Muscle of back (tissue), 13 donors: ENCODE measurements at places on chromosomes 1 and 21.

GRCh38 chr1:15176120-15176519, 22.6 kb downstream of the TMEM51 start:
- DNase-seq = no peak

- no peak for DNase-seq
Measured at GRCh38 chr21:15679630-15680029, 50.2 kb upstream of the USP25 start.

GRCh38 chr1:177011508-177011907, 153.0 kb downstream of the ASTN1 start:
- no peak for DNase-seq

DNA sequence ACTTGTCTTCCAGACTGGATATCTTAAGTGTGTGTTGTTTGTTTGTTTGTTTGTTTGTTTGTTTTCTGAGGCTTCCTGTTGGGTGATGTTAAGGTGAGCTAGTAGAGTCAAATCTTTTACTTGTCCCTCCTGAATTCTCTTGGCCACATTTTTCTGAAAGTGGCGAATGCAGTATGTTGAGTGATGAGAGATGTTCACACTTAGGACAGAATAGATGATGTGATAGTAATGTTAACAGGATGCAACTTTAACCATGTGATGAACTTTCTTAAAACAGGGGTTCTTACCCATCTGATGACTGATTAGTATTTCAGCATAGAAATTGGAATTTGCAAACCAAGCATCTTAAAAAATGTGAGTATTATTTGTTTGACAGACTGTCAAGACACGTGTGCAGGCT, 40.2 kb downstream of the LMO4 start:
- no peak for DNase-seq

GRCh38 chr1:99820546-99820945, 29.6 kb upstream of the AGL start:
- DNase-seq = no peak

GRCh38 chr1:223175633-223176032, 32.6 kb upstream of the TLR5 start:
- DNase-seq = peak; percentile 48

- DNase-seq = no peak
Measured at GRCh38 chr1:180542113-180542837, 16.5 kb upstream of the OVAAL start.

- peak; percentile 15 for DNase-seq
Measured at GRCh38 chr1:66704177-66704875, 47.9 kb upstream of the DYNLT5 start.

- no peak for DNase-seq
Measured at GRCh38 chr21:37231249-37231645, 35.9 kb downstream of the VPS26C start.

DNA sequence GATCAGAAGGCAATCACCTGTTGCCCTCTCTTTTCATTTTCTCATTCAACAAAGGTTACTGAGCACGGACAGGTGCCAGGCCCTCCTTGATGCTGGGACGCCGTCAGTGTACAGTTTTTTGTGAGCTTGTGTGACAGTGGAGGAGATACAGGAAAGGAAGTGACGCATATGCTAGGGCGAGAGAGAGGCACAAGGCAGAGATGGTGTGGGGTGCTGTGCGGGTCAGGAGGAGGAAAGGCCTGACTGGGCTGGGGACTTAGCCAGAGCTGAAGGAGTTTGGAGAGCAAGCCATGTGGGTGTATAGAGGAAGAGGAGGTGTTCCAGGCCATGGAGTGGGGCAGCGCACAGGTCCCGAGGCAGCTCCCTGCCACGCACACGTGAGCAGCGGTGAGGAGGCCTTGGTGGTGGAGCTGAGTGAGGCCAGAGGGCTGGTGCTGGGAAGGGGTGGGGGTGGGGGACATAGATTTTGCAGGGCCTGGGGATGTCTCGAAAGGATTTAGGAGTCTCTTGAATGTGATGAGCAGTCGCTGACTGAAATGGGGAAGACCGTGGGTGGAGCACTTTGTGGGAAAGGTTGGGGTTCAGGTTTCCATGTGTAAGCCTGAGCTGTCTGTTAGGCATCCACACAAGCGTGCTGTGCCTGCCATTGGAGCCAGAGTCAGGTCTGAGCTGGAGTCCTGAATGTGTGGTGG, 46.0 kb downstream of the TRAPPC10 start:
- no peak for DNase-seq

DNA sequence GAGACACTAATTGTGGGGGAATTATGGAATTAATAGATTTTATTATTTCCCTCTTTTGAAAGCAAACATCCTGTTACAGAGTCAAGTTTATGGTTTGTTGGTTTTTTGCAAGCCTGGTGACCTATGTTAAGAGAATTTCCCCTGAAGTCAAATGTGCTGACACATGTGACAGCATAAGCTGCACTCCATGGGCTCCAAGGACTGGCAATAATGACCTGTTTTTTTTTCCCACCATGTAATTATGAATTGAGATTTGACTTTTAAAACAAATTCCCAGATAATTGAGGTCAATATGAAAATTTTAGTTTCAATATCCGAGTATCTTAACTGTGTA, 242.5 kb upstream of the SGIP1 start:
- DNase-seq = no peak

- DNase-seq = no peak
Measured at GRCh38 chr1:153957744-153958110, 685 bp downstream of the CRTC2 start.

GRCh38 chr1:53567851-53568250, 108.7 kb downstream of the DMRTB1 start:
- no peak for DNase-seq

DNA sequence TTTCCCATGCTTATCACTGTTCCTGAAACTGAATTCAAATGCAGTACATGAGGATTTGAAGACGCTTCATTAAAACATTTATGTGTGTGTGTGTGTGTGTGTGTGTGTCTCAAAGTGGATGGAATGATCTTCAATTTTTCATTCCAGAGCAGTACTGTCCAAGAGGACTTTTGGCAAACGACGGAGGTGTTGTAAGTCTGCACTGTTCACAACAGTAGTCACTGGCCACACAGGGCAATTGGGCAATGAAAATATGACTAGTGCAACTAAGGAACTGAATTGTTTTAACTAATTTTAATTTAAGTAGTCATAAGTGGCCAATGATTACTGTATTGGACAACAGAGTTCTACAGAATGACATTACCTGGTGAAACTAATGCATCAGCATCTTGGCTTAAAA, 5.0 kb downstream of the TAF5L start:
- DNase-seq = no peak

DNA sequence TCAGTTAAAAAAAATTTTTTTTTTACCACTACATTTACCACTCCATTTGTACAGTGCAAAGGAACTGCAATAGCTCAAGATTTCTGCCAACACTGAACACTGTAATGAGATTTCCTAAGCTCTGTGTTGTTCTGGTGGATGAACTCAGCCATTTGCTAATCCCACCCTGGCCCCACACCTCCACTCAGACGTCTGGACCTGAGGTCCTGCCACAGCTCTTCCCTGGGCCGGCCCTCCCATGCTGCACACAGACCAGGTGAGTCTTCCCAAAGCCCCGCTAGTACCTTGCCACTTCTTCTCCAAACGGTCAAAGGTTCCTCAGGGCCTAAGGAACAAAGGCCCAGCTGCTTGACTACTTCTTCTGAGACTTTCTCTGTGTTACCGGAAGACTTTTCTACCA, 56.4 kb downstream of the SLC45A1 start:
- no peak for DNase-seq

GRCh38 chr21:44421901-44422840, 33.1 kb upstream of the LRRC3 start:
- no peak for DNase-seq

- no peak for DNase-seq
Measured at GRCh38 chr1:226624526-226624925, 76.0 kb downstream of the STUM start.

DNA sequence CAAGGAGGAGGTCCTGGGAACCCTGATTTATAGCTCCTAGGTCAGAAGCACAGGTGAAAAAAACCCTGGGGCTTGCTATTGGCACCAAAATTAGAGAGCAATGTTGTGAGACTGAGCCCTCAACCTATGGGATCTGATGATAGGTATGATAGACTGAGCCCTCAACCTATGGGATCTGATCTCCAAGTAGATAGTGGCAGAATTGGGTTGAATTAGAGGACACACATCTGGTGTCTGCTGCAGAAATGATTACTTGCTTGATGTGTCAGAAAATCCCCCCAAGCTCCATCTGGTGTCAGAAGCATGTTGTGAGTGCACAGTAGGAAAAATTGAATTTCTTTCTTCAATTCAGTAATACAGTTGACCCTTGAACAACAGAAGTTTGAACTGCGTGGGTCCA, 62.4 kb downstream of the MAP3K21 start:
- DNase-seq = no peak

- DNase-seq = peak; percentile 23
Measured at GRCh38 chr1:161258439-161259344, at the start of gene PCP4L1. TSS of gene PCP4L1 (plus strand) at chr1:161258745. CDS start at chr1:161258975, 230 bp downstream.

DNA sequence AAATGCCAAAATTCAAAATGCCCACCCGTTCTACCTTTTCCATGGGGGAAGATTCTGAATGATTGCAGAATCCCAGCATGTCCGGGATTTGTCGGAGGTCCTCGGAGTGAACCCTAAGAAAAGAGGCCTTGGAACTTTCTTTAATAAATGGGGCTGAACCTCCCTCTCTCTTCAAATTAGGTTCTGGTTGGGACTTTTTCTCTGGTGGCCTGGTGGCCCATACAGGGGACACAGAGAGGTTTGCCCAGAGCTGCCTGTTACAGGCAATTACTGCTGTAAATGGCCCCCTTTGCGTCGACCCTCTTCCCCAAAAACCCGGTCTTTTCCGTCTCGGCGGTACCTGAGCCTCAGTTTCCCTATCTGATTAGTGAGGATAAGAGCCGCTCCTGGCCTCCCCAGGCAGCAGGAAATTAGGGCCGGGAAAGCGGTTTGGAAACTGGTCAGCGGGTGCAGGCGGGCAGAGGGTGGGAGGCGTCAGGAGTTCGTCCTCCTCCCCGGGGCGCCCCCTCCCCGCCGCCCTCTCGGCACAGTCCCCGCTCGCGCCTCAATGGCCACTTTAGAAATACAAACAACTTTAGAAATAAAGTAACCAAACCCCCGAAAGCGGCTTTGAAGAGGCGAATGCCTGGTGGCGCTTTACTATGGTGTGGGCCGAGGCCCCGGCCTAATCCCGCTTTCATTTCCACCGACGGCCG, 15.6 kb downstream of the PAX7 start:
- DNase-seq = no peak

DNA sequence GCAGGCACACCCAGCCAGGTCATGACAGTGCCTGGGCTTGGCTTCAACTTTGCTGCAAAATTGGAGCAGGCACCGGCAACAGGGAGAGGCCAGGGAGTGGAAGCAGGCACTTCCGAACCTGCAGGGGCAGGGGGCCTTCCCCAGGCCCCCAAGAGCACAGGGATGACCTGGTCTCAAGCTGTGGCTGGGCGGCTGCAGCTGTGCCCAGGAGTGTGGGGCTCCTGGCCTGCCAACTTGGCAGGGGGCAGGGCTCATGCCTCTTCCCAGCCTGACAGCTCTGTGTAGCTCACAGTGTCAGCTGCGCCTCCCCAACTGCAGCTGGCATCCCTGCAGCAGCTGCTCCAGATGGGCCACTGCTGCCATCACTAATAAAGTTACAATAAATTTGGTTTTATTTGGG, 51.5 kb upstream of the SCYL3 start:
- no peak for DNase-seq

- peak; percentile 100 for DNase-seq
Measured at GRCh38 chr1:36385410-36386264, at the start of gene STK40. TSS of gene STK40 (minus strand) at chr1:36385924. CDS start at chr1:36361332, 24,592 bp downstream.

DNA sequence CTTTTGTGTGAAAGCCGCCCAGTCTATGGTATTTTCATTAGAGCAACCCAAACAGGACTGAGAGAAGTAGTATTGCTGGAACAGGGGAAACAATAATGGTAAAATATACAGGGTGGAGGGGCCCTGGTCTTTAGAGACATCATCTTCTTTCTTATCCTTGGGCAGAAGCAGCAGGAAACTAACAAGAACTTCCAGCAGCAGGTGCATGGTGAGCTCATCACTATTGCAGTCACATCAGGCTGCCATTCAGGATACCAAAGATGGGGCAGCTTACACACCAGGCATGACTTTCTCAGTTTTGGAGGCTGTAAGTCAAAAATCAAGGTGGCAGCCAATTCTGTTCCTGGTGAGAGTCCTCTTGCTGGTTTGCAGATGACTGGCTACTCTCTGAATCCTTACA, 478.3 kb upstream of the RUNX1 start:
- DNase-seq = no peak

GRCh38 chr1:176858433-176858916, 306.0 kb downstream of the ASTN1 start:
- DNase-seq = no peak

DNA sequence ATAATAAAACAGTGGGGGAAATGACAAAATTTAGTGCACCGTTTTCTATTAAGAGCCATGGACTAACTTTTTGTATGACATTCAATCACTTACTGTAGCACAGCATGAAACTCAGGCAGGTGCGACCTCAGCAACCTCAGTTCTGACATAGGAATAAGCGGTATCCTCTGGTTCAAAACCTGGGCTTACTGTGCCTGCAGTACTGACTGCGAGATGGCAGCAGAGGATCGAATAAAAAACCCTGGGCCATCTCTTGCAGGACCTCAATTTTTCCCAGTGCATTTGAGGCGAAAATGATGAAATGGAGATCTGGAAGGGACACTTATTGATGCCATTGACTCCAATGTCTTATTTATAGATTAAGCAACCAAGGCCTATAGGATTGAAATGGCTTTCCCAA, 214.7 kb downstream of the ADGRL2 start:
- no peak for DNase-seq

- DNase-seq = no peak
Measured at GRCh38 chr21:22609802-22610201, 1611.6 kb downstream of the NCAM2 start.

DNA sequence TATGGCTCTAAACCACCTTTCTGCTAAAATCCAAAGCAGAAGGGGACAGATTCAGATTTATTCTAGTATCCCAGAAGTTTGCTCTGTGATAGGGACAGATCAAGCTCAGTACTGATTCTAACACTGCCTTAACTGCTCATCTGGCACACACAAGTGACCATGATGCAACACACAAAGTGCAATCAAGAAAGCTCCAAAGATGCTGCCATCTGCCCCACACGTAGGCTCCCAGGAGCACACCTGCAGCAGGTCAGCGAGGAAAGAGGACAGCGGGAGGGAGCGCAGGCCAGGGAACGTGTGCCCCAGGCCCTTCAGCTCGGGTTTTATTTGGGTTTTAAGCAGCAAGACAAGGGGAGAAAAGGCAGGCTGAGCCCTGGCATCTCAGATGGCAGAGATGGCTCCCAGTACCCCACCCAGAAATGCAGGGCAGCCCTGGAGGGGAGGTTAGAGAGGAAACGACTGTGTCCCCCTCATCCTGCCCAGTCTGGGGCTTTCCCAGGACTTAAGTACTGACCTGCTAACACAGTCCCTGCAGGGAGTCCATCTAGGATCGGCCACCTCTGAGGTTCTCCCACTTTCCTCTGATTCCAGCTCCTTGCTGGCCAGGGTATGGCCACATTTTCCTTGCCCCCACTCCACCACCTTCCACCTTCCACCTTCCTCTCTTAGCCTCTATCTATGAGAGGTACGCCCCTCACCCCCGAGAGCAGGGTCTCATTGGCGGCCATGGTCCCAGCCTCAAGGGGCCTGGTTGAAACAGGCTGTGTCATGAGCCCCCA, 1.2 kb downstream of the TRIM11 start:
- DNase-seq = no peak
